ENCODE measurements at places on chromosomes 16 and 17.
A peak's percentile ranks its signal among the peaks of the same experiment; 100 is the strongest.

DNA sequence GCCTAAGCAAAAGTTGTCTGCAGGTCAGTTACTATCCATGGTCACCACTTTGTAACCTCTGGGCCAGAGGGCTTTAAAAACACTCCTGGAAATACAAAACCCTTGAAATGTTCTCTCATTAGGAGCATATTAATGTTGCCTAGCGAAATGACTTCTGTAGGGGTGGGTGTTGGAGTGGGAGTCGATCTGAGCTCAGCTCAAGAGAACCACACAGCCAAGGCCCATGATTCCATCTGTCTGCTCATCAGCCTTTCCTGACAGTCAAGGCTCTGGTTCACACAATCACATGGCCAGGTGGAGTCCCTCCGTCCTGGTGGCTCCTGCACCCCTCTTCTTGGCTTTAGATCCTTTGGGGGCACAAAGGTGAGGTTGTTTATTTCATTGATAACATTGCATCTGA is 26.7 kb downstream of the RCVRN start:
- DNase-seq, result no peak

- no peak for DNase-seq
These were observed 4.9 kb upstream of the PSMD7 start for GRCh38 chr16:74291577-74292208.

GRCh38 chr16:89364606-89365005 is 125.8 kb downstream of the ANKRD11 start:
- no peak for DNase-seq

DNA sequence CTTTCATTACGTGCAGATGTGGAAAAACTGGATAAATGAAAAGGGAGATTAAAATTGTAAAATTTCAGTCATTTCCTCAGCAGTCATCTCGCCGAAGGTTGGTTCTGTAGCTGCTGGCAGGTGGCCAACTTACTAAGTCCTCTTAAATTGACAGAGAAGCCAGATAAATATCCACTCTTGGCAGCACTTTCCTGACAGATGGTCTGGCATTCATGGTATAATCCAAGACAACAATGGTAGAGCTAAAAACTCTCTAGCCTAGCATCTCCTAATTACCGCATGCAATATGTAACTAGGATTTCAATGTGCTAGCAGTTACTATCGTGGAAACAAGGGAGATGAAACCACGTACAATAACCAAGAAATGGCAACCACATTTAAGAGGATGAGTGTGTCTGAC is 306.3 kb downstream of the CNTNAP4 start:
- no peak for DNase-seq

DNA sequence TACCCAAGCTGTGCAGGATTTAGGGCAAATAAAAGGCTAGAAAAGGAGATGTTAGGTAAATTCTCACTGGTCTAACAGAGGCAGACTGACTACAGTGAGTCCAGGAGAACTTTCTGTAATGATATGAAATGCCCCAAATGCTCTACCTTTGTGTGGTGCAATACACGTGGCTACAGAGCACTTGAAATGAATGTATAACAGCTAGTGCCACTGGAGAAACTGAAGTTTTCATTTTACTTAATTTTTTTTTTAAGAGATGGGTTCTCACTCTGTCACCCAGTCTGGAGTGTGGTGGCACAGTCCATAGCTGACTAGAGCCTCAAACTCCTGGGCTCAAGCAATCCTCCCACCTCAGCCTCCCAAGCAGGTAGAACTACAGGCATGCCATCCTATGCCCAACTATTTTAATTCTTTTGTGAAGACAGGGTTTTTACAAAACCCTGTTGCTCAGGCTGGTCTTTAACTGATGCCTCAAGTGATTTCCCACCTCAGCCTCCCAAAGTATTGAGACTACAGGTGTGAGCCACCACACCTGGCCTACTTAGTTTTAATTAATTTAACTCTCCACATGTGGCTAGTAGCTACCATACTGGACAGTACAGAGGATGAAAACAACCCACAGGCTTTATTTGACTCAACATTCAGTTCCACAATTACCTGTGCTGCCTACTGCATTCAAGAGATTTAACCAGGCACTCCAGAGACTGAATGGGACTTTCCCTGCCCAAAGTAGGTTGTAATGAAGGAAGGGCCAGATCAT is 84.8 kb upstream of the PLEKHM1 start:
- no peak for DNase-seq

DNA sequence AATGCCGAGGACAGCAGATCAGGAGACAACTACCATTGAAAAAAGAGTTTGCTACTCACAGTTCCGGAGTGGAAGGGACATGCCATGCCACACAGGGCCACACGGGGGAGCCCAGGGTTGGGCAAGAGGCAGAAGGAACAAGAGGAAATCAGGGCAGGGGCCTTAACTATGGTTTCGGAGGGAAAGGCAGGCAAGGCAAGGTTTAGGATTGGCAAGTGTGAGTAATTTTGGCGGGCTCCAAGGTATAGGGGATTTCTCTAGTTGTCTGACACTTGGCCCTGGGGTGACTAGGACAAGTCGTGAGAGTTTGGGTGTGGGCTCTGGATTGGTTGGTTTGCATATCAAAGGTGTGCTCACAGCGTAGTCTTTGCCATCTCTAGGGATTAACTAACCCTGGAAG is 27.0 kb upstream of the NTN1 start:
- DNase-seq, result peak; percentile 79

DNA sequence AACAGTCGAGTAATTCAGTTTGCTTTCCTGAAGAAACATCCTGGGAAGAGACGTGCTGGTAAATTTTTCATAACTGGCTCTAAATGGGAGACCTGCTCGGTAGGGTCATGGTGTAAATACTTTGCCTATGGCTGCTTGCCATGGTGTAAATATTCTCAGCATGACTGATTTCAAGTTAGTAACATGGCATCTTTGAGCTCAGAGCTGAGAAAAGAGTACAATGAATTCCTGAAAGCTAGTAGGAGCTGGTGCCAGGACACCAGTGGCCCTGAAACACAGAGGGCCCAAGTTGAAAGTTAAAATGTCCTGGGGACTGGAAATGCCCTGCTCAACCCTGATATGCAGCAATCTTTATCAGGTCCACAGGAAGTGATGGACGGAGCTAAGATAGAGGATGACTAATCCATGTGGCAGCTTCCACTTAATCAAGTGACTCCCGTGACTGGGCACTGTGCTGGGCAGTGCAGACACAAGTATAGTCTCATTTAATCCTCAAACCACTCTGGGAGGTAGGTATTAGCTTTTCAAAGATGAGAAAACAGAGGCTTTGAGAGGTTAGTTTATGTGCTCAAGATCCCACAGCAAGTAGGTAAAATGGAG is 130.1 kb upstream of the ADAMTS18 start:
- DNase-seq, result no peak

DNA sequence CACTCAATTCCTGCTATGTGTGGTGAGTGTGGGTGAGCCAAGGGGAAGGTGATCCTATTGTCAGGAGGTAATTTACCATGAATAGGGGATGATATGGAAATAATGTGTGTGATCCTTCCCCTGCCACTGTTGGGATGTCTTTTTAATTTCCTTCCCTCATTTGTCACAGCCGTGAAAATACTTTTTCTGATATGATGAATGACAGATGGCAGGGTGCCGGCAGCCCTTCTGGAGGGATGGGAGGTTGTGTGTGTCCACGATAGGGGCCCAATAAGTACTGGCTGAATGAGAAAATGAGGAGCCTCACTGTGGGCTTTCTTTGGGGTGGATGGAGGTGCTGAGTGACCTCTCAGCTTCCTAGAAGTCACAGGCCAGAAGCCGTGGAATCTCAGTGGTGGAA is 109.5 kb downstream of the PRKCB start:
- DNase-seq, result no peak

GRCh38 chr17:58381124-58382035 is 29.4 kb upstream of the SUPT4H1 start:
- DNase-seq, result peak; percentile 57

GRCh38 chr17:83037874-83038165 is 41.6 kb upstream of the METRNL start:
- DNase-seq, result no peak

GRCh38 chr16:12802661-12803060 is 1.0 kb downstream of the CPPED1 start:
- DNase-seq, result no peak

DNA sequence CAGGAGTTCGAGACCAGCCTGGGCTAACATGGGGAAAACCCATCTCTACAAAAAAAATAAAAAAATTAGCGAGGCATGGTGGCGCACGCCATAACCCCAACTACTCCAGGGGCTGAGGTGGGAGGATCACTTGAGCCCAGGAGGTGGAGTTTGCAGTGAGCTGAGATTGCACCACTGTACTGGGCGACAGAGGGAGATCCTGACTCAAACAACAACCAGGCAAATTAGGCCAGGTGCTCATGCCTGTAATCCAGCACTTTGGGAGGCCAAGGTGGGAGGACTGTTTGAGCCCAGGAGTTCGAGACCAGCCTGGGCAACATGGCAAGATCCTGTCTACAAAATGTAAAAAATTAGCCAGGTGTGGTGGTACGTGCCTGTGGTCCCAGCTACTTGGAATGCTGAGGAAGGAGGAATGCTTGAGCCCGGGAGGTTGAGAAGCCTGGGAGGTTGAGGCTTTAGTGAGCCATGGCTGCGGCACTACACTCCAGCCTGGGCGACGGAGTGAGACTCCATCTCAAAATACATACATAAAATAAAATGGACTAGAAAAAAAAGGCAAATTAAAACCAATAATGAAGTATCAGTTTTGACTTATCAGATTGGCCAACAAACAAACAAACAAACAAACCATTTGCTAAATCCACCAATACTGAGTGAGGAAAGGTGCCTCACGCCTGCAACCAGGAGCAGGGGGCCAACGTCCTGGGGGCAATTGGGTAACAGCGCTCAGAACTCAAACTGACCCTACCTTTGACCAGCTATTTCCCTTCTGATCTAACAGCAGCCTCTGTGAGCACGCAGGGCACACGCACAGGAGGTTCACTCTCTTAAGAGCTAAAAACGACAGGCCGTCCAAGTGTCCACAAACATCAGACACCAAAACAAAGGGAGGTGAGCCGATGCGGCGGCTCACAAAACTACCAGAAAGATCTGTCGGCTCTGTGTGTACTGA is 19.4 kb upstream of the FASN start:
- DNase-seq, result no peak

DNA sequence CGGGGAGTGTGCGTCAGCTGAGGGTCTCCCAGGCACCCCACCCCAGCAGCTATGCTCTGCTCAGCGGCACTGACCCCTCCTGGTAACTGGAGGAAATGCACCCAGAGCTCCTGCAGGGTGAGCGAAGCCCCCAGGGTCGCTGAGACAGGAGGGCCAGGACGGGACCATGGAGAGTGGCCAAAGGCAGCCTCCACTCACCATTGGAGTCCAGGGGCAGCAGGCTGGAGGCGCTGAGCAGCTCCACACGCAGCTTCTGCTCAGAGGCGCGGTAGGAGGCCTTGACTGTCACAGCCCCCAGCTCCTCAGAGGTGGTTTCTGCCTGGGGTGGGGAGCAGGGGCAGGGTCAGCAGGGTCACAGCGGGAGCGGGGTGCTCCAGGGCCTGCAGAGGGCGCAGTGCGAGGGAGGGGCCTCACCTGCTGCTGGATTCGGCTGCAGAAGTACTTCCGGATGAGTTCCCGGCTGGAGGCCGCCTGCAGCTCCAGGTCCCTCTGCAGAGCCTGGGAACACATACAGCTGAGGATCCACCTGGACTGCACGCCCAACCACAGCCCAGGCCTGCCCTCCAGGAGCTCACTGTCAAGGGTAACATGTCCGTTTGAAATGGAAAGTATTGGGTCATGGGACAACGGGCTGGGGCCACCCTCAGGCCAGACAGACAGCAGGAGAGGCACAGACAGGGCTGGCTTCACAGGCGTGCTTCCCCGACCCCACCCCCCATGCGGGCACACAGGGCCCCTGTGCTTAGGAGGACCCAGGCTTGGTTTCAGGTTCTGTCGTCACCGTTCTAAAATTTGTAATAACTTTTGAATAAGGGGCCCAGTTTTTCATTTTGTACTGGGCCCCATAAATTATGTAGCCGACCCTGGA is 13.8 kb downstream of the UNC13D start:
- DNase-seq, result peak; percentile 64

- no peak for DNase-seq
These were observed 26.3 kb downstream of the ZZEF1 start for GRCh38 chr17:4116516-4116915.

DNA sequence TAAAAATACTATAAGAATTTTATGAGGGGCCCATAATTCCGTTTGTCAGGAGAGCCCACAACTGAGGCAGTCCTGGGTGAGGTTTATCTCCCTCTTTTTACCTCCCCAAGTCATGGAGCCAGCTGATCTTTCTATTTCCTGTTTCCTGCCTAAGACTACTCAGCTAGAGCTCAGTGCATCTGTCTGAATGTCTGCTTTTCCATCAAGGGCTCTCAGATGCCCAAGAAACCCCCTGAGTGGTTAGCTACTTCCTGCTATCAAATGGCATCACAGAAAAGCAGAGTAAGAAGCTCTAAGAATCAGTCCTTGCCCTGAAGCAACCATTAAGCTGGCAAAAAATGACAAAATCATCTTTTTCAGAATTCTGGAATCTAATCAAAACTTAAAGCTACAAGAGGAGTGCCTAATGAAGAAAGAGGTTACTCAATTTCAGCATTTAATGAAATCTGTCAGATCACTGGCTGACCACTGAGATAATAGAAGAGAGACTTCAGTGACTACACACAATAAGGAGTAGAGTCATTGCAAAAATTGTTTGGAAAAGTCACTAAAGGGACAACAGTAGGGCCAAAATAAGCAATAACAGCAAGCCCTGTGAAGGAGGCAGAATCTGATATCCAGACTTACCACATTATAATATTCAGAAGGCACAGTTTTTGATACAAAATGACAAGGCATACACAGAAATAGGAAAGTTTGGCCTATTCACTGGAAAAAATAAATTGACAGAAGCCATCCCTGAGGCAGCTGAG is 150.1 kb downstream of the CYB561 start:
- DNase-seq, result no peak

DNA sequence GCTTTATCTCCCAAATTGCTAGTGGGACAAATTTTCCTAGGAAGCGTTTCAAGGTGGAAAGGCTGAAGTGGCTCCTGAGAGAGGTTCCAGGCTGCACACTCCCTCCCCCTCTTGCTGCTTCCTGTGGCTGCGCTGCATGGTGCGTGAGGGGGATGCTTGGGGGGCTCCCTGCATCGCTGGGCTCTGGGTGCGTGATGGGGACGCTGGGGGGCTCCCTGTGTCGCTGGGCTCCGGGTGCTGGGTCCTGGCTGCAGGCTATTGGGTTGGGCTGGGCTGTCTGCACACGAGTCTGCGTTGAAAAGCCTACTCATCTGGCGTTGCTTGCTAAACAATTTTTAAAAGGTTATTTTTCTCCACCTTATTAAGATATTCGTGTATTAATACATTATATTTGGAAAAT is 30.1 kb downstream of the NDEL1 start:
- DNase-seq, result no peak

- no peak for DNase-seq
These were observed 126.1 kb upstream of the PLCG2 start for GRCh38 chr16:81652798-81653505.

- no peak for DNase-seq
These were observed 4.0 kb upstream of the LMF1 start for GRCh38 chr16:974611-975261.
